ENCODE measurements at places on chromosomes 11 and 22.

GRCh38 chr11:9038541-9038940 lies 34.7 kb upstream of the NRIP3 start:
- no peak for DNase-seq

DNA sequence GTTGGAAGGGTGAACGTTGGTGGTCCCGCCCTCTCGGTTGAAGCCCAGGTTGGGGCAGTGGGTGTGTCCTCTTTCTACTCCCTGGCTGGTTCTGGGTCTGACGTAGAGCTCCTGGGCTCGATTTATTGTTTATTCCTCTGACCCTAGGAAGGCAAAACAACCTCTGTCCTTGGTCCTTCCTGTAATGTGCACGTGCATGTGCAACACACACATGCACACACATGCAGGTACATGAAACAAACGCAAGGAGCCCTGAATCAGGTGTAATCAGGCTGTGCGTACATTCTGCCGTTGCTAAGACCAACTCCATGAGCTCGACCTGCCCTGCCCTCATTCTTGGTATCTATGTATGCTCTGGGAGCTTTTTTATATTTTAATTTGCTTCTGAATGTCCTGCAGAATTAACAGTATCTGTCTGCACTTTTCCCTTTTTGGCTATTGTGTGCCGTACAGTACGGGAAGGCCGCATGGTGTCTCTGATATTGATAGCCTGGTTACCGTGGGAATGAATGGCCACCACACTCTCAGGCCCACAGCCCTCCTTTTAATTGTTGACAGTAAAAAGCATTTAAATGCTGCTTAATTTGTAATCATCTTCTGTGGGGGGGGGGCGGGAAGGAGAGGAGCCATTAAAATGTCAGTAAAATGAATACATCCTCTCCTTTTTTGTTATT lies 66.0 kb upstream of the NNMT start:
- no peak for DNase-seq

- no peak for DNase-seq
Measured at GRCh38 chr11:44862558-44863101, 88.1 kb downstream of the TP53I11 start.

GRCh38 chr22:44225091-44225689 lies 44.5 kb downstream of the PARVG start:
- DNase-seq = no peak

GRCh38 chr11:115499241-115499799 lies 4.9 kb downstream of the CADM1 start:
- DNase-seq = no peak

GRCh38 chr11:117687776-117688175 lies 109.2 kb downstream of the DSCAML1 start:
- no peak for DNase-seq

DNA sequence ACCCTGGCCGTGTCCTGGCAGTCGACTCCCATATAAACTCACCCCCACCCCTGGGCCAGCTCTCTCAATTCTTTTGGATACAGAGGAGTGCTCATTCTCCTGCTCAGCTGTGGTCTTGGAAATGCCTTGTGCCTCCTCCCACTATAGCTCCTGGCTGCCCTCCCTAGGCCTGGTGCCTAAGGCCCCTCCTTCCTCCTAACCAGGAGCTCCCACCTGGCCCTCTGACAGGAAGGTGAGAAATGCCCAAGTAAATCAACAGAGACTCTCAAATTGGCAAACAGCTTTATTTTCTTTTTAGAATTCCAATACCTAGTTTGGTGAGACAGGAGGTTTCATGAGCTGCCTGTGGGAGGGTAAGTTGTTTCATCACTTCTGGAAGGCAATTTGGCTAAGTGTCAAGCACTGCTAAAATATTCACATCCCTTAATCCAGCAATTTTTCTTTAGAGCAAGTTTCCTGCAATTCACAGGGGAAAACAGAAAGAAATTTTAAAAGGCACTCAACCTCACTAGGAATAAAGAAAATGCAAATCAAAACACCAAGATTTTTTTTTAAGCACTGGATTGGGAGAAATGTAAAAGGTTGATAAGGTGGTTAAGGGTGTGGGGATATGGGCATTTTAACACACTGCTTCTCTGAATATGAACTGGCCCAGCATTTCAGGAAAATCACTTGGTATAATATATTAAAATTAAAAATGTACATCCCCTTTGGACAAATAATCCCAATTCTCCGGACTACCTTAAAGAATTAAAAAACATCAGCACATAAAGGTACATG lies 209.7 kb upstream of the ARHGAP20 start:
- DNase-seq = no peak

DNA sequence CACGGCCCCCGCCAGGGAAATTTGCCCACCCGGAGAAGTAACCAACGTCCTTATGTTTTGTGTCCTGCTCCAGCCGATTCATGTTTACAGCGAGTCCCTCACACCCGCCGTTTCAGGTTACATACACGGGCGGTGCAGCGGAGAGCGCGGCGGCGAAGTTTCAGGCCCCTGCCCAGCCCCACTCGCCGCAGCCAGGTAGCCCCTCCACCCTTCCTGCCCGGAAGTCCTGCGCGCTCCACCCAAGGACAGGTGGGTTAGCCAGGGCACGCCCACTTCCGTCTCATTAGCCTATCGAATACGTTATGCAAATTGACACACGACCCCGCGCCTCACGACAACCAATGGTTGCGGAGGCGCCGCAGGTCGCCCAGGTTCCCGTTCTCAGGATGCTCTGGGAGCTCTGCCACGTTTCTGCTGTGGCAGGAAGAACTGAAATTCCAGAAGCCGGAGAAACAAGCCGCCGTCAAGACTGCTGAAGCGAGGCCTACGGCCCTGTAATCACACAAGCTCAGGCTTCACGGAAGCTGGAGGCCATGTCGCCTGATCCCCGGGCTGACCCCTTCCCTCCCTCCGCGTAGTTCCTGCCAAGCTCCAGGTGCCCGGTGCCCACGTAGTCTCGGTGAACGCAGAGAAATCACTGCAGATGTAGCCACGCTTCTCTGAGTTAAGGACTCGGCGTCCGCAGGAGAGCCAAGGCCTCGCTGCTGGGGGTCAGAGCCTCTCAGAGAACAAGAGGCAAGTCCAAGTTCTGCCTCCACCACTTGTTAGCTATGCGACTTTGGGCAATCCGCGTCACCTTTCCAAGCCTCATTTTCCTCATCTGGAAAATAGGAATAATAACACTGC lies 22.4 kb upstream of the MYH9 start:
- no peak for DNase-seq

DNA sequence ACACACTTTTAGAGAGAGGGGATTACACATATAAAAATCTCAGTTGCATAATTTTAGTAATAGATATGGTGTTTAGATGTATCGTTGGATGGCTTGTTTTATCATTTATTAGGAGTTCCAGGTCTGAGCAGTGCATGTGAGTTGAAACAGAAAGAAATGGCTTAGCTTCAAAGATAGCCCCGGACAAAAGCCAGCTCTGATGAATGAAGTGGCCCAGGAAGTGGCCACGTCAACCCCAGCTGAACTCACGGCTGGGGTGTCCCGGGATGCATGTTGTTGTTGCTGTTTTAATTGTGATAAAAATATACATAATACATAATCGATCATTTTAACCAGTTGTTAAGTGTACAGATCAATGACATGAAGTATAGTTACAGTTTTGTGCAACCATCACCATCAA lies 1513.6 kb downstream of the BRD1 start:
- DNase-seq = no peak

DNA sequence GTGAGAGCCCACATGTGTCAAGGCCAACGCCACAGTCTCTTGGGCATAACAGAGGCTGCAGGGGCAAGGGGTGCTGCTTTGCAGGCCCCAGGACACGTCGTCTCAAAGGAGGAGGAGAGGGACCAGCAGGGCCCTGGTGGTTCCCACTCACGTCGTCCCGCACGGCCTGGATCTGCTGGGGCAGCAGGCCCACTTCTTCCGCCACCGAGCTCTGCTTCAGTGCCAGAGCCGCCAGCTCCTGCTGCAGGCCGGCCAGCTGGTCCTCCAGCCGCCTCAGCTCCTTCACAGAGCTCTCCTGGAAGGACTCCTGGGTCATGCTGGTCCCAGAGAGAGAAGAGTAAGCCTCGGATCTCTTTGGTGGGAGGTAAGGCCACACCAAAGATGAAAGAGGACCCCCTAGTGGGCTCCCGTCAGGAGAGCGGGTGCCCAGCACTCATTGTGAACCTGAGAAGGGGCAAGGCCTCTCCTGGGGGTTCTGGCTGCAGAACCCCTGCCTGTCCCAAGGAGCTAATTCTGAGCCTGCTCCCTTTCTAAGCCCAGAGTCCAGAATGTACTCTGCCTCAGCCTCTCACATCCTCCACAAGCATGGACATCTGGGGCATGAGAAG lies 15.6 kb downstream of the SUN2 start:
- no peak for DNase-seq

- peak; percentile 27 for DNase-seq
Measured at GRCh38 chr22:42313804-42314581, 43.5 kb upstream of the TCF20 start.

DNA sequence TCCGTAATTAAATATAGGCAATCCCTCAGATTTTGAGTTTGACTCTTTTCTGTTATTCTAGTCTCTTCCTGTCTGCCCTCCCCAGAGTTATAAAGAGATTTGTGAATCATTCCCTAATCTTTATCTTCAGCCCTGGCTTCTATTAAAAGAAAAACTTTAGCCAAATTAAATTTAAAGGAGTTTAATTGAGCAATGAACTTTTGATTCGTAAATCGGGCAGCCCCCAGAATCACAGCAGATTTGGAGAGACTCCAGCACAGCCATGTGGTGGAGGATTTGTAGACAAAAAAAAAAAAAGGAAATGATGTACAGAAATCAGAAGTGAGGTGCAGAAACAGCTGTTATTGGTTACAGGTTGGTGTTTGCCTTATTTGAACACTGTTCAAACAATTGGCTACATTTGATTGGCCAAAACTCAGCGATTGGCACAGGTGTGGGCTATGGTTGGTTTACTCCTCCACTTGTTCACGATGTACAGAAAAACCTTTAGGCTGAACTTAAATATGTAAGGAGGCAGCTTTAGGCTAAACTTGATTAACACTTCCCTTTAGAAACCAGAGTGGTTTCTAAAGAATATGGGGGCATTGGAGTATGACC lies 2.3 kb upstream of the ALKBH8 start:
- no peak for DNase-seq

GRCh38 chr22:23037429-23038333 lies 32.6 kb upstream of the GNAZ start:
- DNase-seq = no peak

DNA sequence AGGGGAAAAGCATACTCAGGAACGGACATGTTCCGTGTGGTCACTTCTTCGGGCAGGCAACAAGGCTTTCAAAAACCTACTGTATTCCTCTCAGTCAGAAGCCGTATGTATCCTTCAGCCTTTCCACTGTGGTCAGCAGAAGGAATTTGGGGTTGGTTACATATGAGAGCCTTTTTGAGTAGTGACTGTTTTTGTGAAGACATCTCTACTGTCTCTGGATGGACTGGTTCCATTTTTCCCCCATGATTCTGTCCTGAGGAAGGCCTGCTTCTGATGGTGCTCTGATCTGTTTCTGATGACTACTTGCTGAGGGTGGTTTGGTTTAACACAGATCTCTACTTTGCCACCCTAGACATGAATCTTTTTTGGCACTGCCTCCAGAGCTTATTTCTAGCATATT lies 63.7 kb upstream of the HORMAD2 start:
- no peak for DNase-seq

- DNase-seq = no peak
Measured at GRCh38 chr22:27995801-27996528, 76.9 kb upstream of the PITPNB start.

DNA sequence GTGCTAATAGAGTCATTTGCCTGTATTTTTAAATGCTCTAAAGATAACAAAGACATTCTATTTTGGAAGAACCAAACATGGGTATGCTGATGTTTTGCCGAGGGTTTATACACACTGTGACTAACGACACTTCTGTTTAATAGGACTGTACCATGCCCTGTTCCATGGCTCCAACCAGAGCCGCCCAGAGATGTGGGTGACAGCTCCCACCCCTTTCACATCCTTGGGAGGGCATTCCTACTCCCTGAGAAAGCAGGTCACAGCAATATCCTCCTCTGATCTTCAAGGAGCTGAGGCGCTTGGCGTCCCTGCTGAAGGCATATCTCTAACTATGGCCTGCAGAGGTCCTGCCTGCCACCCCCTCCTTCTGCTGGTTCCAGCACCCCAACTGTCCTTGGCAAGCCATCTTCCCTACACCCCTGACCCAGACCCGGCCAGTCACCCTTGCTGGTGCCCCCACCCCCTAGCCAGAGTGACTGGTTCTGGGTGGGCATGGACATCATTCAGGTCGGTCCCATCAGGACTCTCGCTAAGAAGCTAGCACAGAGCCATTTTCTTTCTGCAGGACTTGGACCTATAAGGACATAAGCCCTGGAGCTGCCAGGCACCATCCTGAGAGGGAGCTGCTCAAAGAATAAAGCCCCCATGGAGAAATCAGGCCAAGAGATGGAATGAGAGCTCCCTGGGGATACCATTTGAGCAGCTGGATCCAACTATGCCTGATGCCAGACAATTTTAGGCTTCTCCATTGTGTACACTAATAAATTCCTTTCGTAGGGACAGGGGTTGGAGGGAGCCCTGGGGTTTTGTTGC lies 381.3 kb downstream of the CTTN start:
- no peak for DNase-seq

GRCh38 chr11:114386131-114386530 lies 14.2 kb downstream of the C11orf71 start:
- no peak for DNase-seq

GRCh38 chr11:69000831-69001242 lies 12.2 kb downstream of the MRGPRF start:
- peak; percentile 17 for DNase-seq

DNA sequence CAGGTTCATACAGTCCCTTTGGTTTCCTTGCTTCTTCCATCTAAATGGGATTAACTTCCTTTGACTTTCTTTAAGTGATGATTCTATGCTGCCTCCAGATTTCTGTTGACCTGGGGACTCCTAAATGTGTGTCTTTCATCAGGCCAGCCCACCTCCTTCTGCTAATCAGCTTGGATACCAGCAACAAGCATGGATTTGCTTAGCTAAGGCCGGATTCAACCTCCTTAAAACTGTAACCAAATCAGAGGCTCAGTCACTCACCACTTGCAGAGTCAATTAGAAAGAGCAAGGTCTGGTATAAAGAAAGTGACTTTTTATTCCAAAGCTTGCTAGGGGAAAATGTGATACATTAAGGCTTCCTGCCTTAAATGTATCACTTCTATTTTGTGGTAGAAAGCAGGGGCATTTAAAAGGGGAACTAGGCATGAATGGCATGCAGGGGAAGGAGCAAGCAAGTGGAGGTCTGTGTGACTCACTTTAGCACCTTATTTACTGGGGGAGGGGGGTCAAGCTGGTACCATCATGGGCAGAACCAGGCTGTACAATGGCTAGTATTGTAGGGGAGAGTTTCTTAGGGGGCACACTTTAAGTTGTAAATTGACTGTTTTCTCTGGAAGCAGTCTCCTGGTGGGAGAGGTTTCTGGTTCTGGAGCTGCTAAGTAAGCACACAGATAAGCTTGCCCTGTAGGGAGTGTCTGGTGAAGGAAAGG lies 239.0 kb upstream of the PDGFD start:
- no peak for DNase-seq

GRCh38 chr22:36377022-36377631 lies 10.6 kb downstream of the MYH9 start:
- no peak for DNase-seq

DNA sequence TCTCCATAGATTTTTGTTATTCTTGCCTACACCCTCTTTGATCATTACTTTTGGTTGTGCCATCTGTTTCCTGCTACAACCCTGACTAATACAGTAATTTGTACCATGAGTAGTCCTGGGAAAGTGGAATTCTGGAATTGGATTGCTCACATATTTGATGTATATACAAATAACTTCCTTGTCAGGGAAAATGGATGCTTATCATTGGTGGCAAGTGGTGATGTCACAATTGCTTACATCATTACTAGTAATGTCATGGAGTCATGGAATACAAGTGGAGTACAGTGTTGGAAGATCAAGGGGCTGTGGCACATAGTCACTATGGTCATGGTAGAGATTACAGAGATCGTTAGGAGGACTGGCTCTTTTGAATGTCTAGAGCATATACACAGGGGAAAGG lies 24.4 kb downstream of the AASDHPPT start:
- DNase-seq = no peak
